ENCODE measurements at places on chromosomes 6 and 20. TPM values are rescaled to one million over a fixed set of nuclear protein-coding genes. Genes with fewer than 3 reads are reported as not detected.

Gene DEFB119
- total RNA-seq, result not detected

Gene MYCT1
- total RNA-seq, result 1.1 TPM

Gene SLC12A5
- not detected for total RNA-seq

Gene CST4
- not detected for total RNA-seq

Gene BMP6
- 0.28 TPM for total RNA-seq

Gene PACRG
- not detected for total RNA-seq

Gene RAB23
- total RNA-seq, result 28.9 TPM

Measured in IMR-90 (cell line).